Activated T-cell treated with anti-CD3 and anti-CD28 coated beads, Interleukin-2, amount 50 U/mL, for 24 hours (primary cell): ENCODE measurements at places on chromosomes 2 and 18.

- DNase-seq, result no peak
- H3K27me3 ChIP-seq, result no peaks in the 10 kb centered on the region
- no peak overlapping the region for H3K27ac ChIP-seq
Measured at GRCh38 chr18:22324191-22325131, 93.3 kb downstream of the CTAGE1 start.

DNA sequence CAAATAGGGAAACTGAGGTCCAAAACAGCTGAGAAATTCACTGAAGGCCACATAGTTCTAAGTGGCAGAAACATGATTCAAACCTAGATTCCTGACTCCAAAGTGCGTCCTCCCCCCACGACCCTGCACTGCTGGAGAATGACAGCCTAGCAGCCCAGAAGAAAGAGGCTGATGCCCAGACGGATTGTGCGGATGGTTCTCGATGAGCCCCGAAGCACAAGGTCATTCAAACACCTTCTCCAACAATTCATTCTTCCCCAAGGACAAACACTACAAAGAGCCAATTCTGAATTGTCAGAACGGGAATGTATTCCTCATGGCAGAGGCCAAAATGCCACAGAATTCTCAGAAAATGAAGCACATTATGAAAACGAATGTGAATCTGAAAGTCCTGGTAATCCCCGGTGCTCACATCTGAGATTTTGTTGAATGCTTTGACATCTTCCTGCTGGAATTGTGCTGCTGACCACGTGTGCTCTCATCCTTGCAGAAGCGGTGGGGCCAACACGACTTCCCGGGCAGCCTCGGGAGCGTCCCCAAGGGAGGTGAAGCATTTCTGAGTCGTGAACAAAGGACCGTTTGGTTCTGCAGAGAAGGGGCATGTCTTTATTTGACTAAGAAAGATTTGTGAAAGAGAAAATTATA lies 337.0 kb downstream of the EIPR1 start:
- DNase-seq, result no peak
- no peaks in the 10 kb centered on the region for H3K36me3 ChIP-seq
- H3K27me3 ChIP-seq, result no peaks in the 10 kb centered on the region

GRCh38 chr18:46488471-46489213 lies 168.4 kb downstream of the LOXHD1 start:
- H3K27me3 ChIP-seq, result peaks cover 7% of the 10 kb centered on the region
- no peaks in the 10 kb centered on the region for H3K4me1 ChIP-seq
- no peaks in the 10 kb centered on the region for H3K36me3 ChIP-seq
- no peak for DNase-seq
- no peak overlapping the region for H3K27ac ChIP-seq
- no peak overlapping the region for H3K4me3 ChIP-seq

DNA sequence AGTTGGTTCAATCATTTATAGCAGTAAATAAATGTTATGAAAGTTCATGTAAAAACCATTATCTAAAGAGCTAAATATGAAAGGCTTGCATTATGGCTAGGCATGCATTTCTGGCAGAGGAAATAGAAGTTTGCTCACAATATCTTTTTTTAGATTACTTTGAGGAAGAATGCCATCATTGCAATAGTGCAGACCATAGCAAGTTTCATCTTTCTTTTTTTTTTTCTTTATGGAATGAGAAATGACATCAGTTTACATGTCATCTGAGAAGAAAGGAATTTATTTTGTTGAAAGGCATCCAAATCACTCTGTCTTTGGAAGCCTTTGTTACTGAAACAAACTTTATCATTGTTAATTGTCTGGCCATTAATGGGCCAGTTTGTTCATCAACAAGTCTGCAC lies 74.5 kb upstream of the NCKAP5 start:
- H3K4me1 ChIP-seq, result no peaks in the 10 kb centered on the region
- H3K4me3 ChIP-seq, result no peak overlapping the region
- no peak for DNase-seq
- H3K27me3 ChIP-seq, result no peaks in the 10 kb centered on the region
